ENCODE measurements at places on chromosomes 6 and 20. TPM values are rescaled to one million over a fixed set of nuclear protein-coding genes. Genes with fewer than 3 reads are reported as not detected.

DNA sequence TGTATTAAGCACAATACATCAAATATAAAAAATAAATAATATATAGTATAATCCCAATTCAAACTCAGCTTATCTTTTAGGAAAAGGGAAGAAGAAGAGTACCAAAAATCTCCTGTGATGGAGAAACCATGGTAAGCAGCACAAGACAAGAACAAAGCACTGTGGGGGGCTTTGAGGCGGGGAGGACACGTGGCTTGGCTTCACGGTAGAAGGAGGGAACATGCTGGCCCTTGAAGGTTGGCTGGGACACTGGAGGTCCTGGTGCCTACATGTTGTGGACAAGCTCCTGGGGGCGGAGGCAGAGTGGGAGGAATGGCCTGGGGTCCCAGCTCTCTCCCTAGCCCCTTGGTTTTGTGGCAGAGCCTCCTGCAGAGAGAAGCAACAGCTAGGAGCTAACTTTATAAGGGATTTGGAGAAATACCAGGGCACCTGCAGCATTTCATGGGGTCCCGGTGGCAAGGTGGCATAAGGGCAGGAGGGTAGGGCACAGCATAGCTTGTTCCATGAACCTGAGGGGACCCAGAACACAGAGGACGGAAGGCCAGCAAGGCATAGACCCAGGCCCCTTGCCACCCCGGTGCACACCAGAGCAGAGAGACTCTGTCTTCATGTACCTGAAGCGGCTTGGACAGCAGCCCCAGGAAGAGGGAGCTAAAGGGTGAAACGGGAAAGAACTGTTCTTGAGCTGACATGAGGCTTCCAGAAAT lies 72.0 kb downstream of the LY86 start:
- DNase-seq = no peak

DNA sequence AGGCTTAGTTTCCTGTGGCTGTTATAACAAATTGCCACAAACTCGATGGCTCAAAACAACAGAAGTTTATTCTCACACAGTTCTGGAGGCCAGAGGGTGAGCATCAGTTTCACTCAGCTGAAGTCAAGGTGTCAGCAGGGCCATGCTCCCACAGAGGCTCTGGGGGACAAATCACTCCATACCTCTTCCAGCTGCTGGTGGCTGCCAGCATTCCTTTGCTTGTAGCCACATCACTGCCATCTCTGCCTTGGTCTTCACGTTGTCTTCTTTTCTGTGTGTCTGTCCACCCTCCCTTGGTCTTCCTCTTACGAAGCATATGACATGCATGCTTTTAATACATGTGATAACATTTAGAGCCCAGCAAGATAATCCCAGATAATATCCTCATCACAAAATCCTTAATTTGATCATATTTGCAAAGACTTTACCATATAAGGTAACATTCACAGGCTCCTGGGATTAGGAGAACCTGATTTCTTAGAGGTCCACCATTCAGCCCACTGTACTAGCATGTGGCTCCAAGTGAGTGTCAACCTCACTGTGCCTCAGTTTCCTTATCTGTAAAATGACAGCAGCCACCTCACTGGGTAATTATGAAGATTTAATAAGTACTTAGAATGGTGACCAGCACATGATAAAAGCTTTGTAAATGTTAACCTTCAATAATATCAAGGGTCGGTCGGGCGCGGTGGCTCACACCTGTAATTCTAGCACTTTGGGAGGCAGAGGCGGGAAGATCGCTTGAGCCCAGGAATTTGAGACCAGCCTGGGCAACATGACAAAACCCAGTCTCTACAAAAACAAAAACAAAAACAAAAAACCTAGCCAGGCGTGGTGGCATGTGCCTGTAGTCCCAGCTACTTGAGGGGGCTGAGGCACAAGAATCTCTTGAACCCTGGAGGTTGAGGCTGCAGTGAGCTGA lies 14.7 kb upstream of the PTGIS start:
- DNase-seq = no peak

DNA sequence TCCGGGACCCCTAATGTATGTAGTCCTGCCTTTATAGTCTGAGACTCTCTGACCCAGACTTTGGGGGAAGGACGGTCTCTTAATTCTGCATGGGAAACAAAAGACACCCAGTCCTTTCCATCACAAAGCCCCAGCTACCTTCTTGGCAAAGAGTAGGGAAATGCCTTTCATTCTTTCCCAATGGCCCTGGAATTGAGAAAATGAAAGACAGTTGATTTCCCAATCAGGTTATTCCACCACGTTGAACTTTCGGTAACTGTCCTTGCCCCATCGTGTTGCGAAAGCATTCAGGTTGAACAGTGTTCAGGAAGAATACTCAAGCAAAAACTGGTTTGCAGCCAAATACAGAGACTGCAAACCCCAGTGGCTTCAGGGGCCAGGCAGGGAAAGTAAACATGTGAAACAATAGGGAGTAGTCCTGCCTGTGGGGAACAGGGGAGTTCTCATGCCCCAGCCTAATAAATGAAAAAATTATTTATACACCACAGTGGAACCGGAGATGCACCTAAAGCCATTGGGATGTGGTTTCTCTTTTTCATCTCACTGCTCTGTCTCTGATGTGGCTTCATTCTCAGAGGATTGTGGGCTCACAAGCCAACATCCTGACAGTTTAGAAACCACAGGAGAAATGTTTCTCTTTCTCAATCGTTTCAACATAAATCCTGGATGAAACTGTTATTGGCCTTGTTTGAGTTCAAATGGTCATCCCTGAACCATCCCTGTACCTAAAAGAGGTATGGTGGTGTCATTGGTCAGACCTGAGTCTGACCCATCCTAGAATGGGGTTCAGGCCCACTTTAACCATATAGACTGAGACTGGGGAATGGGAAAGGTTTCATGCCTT lies 44.2 kb upstream of the SLC9A8 start:
- peak; percentile 45 for DNase-seq

DNA sequence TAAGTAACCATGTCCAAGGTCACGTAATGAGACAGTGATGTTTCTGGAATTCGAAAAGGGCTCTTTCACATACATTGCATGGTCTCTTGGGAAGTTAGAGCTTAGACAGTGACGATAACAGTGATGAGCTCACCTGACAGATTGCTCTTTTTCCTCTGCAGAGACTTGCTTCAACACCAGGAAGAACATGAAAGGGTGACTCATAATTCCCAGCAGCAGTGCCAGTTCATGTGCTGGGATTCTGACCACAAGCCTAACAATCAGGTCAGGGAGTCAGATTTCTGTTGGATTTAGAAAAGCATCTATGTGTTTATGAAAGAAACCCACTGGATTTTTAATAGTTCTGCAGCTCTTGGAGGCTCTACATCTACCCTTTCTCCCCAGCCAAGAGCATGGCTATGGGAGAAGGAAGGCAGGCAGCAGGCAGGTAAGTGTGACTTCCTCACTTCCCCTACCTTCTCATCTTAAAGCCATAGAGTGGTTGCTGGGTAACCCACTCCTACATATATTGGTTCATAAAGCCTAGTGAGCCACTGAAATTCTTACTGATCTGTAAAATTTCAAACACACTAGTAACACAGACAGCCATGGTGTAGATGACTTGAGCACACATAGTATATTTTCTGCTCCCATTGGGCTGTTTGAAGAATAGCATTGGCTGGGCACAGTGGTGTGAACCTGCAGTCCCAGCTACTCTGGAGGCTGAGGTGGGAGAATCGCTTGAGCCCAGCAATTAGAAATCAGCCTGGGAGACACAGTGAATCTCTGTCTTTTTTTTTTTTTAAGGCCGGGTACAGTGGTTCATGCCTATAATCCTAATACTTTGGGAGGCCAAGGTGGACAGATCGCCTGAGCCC lies 44.4 kb upstream of the LOC128125822 start:
- DNase-seq = peak; percentile 5

DNA sequence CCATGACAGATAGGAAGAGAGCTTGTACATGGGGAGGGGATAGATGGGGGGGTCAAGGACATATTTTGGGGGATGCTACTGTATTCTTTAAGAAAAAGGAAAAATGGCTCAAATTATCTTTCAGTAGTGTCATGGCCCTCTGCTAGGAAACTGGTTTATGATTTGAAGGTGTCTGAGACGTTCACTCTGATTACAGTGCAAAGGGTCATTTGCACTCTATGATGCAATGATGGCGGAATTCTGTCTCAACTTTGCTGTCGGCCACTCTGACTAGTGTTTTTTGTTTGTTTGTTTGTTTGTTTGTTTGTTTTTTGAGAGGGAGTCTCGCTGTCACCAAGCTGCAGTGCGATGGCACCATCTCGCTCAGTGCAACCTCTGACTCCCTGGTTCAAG lies 180.0 kb downstream of the SOX4 start:
- DNase-seq = no peak

- no peak for DNase-seq
Measured at GRCh38 chr6:50822078-50822476, 3.4 kb downstream of the TFAP2B start.

DNA sequence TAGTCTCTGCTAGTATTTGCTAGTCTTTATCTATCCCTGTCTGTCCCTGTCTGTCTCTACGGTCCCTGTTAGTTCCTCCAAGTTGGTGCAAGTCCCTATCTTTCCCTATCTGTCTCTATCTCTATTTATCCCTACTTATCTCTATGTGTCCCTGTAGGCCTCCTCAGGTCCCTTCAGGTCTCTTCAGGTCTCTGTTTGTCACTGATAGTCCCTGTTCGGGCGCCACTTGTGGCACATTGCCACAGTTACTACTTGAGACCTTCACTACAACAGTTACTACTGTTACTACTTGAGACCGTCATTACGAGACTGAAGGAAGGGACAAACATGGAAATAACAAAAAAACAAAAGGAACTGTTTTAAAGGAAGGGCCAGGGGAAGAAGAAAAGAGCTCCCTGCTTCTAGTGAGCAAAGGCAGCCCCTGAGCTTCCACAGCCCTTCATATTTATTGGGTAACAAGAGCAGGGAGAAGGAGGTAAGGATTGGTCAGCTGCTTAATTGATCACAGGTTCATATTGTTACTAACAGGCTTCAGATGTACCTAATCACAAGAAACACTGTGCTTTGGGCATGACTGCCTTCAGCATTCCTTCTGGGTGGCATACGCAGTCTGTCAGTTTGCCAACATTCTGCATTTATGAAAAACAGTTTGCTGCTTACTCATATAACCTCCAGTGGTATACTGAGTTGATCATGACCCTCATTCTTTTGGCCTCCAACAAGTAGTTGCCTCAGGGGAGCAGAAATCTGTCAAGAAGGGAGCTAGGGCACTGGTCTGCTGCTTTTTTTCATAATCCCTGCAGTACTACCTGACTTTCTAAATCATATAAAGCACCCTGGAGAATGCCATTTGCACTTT lies 8.4 kb downstream of the EPB41L2 start:
- no peak for DNase-seq

DNA sequence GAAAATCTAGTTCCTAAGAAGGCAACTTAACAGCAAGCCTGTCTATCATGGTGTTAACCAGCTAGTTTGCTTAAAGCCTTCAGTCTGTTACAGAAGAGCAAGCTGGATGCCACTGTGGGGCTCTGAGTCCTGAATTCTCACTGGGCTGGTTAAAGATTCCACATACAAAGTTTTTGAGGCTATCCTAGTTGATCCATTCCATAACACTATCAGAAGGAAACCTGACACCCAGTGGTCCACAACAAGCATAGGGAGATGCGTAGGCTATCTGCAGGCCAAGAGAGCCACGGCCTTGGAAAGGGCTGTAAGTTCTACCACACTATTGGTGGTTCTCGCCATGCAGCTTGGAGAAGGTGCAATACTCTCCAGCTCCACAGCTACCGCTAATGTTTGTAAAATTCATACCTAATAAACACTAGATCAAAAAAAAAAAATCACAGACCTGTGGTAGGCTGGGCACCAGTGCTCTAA lies 420 bp upstream of the MCCD1 start:
- no peak for DNase-seq

DNA sequence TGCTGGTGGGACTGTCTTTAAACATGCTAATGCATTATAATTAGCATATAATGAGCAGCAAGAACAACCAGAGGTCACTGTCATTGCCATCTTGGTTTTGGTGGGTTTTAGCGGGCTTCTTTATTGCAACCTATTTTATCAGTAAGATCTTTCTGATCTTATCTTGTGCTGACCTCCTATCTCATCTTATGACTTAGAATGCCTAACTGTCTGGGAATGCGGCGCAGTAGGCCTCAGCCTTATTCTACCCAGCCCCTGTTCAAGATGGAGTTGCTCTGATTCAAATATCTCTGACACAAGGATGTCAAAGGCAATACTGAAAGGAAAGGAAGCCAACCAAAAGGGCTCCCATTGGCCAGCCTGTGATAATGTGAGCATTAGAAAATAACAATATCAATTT lies 29.8 kb upstream of the SEC63 start:
- no peak for DNase-seq

- no peak for DNase-seq
Measured at GRCh38 chr20:12838261-12838866, 170.4 kb upstream of the SPTLC3 start.

DYNLT2 gene
- total RNA-seq = 2.0 TPM

OR2H2 gene
- total RNA-seq = not detected

QRSL1 gene
- total RNA-seq = 11.0 TPM

RWDD2A gene
- total RNA-seq = 2.9 TPM
